ENCODE measurements at places on chromosomes 12 and 14.

GRCh38 chr14:87824266-87824665, 168.7 kb downstream of the GALC start:
- DNase-seq: no peak

- DNase-seq: no peak
Measured at GRCh38 chr12:7180685-7181084, 8.8 kb upstream of the PEX5 start.

- DNase-seq: no peak
Measured at GRCh38 chr14:35480119-35480769, 53.7 kb upstream of the INSM2 start.

DNA sequence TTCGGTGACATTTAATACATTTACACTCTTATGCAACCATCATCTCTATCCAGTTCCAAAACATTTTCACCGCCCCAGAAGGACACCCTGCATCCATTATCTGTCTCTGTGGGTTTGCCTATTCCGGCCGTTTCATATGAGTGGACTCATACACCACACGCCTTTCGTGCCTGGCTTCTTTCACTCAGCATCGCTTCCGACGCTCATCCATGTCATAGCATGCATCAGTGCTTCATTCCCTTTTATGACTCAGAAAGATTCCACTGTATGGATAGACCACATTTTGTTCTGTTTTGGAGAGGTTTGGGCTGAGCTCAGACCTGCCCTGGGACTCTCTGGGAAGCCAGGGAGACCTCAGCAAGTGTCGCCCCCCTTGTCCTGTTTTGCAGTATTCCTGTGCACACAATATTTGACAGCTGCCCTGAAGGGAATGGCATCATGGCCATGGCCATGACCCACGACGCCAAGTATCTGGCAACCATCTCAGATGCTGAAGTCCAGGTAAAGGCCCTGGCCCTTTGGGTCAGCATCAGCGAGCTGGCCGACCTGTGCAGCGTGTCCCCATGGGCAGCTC, 23.8 kb downstream of the CFAP251 start:
- no peak for DNase-seq

DNA sequence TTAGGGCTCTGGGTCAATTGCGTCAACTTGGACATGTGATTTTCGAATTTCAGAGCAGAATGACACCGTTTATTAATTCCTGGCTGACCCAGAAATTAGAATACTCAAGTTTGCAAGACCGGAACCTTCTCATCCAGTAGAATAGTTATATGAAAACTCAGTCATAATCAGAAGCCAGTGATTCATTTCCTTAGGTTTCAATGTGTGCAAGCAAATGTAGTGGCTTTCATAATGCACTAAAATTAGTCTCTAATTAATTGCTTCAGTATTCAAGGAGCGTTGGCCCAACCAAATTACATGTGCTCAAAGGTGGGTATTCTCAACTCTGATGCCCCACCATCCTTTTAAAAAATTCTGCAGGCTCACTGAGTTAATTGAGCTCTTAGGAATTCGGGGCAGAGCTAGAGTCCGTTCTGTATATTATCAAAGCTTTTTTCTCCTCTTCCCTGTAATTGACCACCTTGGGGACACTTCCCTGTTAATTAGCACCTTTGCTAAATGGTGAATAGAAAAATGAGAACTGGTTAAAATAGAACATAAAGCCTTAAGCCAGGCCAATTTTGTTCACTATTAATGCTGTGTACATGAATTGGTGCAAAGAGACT, 55.4 kb downstream of the DAO start:
- no peak for DNase-seq

- no peak for DNase-seq
Measured at GRCh38 chr12:55777856-55778255, 34.9 kb downstream of the GDF11 start.

- no peak for DNase-seq
Measured at GRCh38 chr12:123351349-123351748, 13.3 kb downstream of the SBNO1 start.

- no peak for DNase-seq
Measured at GRCh38 chr12:124852911-124853427, 10.7 kb downstream of the SCARB1 start.

All from CD4-positive, alpha-beta T cell treated with Interleukin-4 for 4 hours (primary cell).